Caco-2 (cell line): ENCODE measurements at places on chromosomes 16 and 17. TPM values are rescaled to one million over a fixed set of nuclear protein-coding genes. Genes with fewer than 3 reads are reported as not detected.
A peak's percentile ranks its signal among the peaks of the same experiment; 100 is the strongest.

GRCh38 chr17:65678546-65678945 is 117.1 kb upstream of the AXIN2 start:
- no peak for DNase-seq

- peak; percentile 71 for DNase-seq
Observed at GRCh38 chr17:51372345-51373004, 112.1 kb downstream of the UTP18 start.

DNA sequence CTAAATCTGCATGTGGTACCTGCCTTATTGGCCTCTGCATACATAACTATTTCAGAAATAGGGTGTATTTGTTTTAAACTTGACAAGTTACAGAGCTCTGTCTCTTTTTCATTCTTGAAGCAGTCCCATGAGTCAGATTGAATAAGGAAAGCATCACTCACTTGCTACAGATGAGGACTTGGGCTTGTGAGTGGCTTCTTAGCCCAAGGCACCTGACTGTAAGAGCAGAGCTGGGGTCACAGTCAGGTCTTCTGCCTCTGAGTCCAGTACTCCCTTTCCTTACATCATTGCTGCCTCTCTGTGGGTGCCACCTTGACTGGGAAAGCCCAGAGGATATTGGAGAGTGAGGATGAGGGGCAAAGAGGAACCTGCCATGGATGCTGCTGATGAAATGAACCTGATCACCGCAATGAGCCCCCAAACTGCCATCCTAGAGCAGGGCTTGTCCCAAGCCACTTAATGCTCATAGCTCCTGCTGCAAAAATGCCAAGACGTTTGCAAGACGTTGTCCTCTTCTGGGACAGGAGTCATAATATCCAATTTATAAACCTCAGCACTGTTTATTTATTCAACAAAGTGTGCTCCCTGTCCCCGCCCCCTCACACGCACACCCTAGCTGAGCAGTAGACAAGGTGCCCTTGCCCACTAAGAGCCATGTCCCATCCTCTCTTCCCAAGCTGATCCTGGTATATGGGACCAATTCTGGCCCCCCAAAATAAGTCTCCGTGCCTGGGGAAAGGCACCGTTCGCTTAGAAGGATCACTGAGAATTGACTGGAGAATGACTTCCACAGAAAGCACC is 74.1 kb downstream of the CCDC182 start:
- no peak for DNase-seq

- peak; percentile 19 for DNase-seq
Observed at GRCh38 chr17:30952638-30953393, 18.0 kb upstream of the RNF135 start.

DNA sequence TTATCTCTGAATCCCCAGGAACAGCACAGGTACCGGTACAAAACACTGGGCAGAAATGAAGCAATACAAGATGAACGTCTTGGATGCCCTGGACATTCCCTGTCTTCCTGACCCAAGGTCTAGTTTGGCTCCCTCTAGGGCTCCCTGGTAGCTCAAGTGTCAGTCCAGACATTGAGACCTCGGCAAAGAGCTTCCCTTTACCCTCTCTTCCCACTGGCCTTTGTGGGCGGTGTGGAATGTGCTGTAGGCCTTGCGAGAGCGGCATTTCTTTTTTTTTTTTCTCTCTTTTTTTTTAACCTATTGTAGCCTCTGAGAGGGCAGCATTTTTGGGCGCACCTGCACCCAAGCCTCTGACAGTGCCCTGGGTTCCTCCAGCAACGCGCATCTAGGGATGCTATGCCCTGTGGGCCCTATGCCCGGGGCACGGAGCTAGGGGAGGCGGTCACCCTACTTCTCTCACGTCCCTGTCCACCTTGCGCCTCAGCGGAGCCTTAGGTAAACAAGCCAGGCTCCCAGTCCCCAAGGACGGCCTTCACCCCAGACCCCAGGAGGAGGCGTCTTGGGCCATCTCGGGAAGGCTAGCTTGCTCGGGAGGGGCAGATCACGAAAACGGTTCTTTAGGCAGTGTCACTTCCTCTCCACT is 1.2 kb upstream of the NFATC3 start:
- peak; percentile 72 for DNase-seq

- no peak for DNase-seq
Observed at GRCh38 chr17:35540589-35541404, 3.3 kb upstream of the SLFN12L start.

- no peak for DNase-seq
Observed at GRCh38 chr16:30351586-30352419, 3.3 kb downstream of the CD2BP2 start.

The CLEC3A gene
- 1.1 TPM in 2 replicates for total RNA-seq

The APRT gene
- 251 and 268 TPM in 2 replicates for total RNA-seq
